ENCODE measurements at places on chromosomes 7 and 10.

DNA sequence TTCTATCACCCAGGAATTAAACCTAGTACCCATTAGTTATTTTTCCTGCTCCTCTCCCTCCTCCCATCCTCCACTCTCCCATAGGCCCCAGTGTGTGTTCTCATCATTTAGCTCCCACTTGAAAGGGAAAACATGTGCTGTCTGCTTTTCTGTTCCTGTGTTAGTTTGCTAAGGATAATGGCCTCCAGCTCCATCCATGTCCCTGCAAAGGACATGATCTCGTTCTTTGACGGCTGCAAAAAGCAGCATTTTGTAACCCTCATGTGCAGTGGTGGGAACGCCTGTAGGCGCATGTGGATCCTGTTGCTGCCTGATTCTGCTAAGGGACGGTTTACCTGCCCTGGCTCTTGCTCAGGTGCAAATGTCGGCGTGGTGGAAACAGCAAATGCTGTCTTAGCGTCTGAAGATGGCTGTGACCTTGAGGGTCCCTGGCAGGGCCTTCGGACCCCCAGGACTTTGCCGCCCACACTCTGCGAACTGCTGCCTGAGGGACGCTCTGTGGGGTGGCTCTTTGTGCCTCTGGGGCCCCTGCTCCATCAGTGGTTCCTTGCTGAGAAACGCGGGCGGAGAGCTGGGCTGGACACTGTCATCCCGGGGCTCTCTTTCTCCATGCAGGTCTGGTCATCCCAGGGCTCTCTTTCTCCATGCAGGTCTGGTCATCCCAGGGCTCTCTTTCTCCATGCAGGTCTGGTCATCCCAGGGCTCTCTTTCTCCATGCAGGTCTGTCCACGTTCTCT, 5.6 kb upstream of the MTG1 start:
- DNase-seq: no peak

- DNase-seq: peak; percentile 7
Observed at GRCh38 chr10:132185601-132186487, 904 bp upstream of the DPYSL4 start.

- DNase-seq: no peak
Observed at GRCh38 chr10:100505164-100505563, 14.5 kb downstream of the SEC31B start.

DNA sequence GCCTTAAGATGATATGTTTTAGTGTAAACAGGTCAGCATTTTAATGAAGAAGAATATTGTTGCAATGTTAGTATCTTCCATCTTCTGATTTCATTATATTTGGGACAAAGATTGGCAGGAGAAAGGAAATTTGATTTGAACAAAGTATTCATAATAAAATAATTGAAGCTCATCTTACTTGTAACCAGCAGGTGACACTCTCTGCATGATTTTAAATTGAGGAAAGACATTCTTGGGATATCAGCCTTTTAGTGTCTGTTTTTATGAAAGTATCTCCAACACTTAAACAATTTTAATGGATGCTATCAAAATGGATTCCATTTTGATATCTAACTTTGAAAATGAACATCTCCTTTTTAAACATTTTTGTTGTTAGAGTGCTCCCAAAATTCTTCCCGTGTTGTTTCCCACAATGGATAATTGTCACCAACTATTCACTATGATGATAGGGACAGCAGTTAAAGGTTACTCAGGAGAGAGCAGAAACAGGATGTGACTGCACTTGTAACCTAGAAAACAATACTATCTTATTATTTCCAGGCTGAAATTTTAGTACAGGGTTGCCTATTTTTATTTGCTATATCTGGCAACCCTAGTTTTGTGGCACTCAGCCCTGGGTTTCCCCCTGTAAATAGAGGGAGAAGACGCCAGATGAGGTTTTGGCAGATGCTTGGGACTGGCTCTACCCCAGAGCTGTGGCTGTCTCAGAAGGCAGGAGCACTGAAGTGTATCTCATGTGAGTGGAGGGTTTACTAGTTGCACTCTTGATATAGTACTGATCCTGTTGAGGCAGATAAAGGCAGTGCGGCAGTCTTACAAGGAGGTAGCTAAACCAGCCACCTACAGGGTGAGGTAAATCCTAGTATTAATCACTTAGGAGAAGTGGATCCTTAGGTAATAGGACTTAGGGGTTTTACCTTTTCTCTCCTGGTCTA, 31.0 kb upstream of the ABCB4 start:
- DNase-seq: peak; percentile 18
